ENCODE measurements at places on chromosomes 7 and 10. TPM values are rescaled to one million over a fixed set of nuclear protein-coding genes. Genes with fewer than 3 reads are reported as not detected.

Gene INA
- 3.7 TPM for total RNA-seq

Gene CPN1
- total RNA-seq, result not detected

Gene CDHR3
- 3.4 TPM for total RNA-seq

Gene MCMBP
- total RNA-seq, result 46.9 TPM

Gene PRF1
- total RNA-seq, result not detected

Gene RARRES2
- not detected for total RNA-seq

Gene SLC13A4
- not detected for total RNA-seq

Gene BTAF1
- total RNA-seq, result 18.3 TPM

Gene C7orf25
- 3.1 TPM for total RNA-seq

Gene ASB10
- not detected for total RNA-seq

Gene PILRA
- total RNA-seq, result not detected

Gene ZNF853
- 0.99 TPM for total RNA-seq

Gene MEOX2
- total RNA-seq, result not detected

Gene NDUFB2
- total RNA-seq, result 427 TPM

Gene ZSCAN25
- 10.9 TPM for total RNA-seq

Gene DKK1
- total RNA-seq, result 74.1 TPM

Gene ANKRD61
- total RNA-seq, result not detected

Gene AFAP1L2
- total RNA-seq, result 8.0 TPM

Gene LAMB1
- 91.7 TPM for total RNA-seq

Gene SEPTIN7
- 132 TPM for total RNA-seq

Gene DEPP1
- 2.6 TPM for total RNA-seq

Gene VOPP1
- total RNA-seq, result 53.9 TPM

Gene AKR1D1
- total RNA-seq, result not detected

Gene MMRN2
- total RNA-seq, result 4.8 TPM

Gene HOXA3
- total RNA-seq, result not detected

Gene MBL2
- not detected for total RNA-seq

Gene SPAG6
- total RNA-seq, result not detected

Gene COL13A1
- 0.19 TPM for total RNA-seq

Gene VTI1A
- 19.5 TPM for total RNA-seq

Gene NPC1L1
- total RNA-seq, result not detected

Gene FAM237B
- not detected for total RNA-seq

Gene CYP2C19
- total RNA-seq, result 0.14 TPM

Gene CRPPA
- 0.85 TPM for total RNA-seq

Gene DNAJC12
- 0.28 TPM for total RNA-seq

Gene GNAT3
- total RNA-seq, result not detected

Gene PTF1A
- total RNA-seq, result not detected

Gene FAM221A
- total RNA-seq, result 0.21 TPM

Gene KLLN
- 0.28 TPM for total RNA-seq

Gene HTR7
- 10.4 TPM for total RNA-seq

Measured in airway epithelial cell (primary cell).